NCI-H345 (cell line): ENCODE measurements at places on chromosomes 2 and 18.
A peak's percentile ranks its signal among the peaks of the same experiment; 100 is the strongest.

DNA sequence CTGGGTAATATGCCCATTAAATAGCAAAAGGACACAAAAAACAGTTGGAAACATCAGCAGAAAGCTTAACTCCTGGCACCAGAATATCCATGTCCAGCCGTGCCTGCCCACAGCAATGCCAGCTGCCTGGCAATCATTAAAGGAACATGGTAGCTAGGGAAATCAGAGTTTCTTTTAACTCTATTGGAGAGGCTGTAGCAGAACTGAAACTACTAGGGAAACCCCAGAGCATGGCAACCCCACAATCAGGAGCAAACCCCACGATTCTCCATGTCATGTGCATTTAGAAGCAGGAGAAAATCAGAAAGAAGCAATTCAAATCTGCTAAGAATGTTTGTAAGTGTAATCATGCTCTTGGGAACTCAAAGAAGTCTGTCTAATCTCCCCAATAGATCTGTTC, 409.0 kb upstream of the SMIM21 start:
- no peak for DNase-seq

DNA sequence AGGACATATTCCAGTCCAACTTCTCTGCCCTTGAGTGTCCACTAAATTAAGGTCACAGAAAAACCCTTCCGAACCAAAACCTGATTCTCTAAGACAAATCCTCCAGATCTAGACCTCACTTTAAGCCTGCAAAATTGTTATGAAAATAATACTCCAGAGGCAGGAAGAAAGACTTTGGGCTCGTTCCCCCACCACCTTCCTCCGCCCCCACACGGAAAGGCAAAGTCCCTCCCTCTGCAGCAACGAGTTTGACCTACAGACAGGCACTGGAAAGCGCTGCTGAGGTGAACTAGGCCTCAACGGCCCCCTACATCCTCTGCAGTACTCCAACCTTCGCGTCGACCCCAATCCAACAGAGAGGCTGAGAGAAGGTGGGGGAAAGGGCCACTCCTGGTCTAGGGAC, 808 bp downstream of the ATP5MC3 start:
- DNase-seq: peak; percentile 3

DNA sequence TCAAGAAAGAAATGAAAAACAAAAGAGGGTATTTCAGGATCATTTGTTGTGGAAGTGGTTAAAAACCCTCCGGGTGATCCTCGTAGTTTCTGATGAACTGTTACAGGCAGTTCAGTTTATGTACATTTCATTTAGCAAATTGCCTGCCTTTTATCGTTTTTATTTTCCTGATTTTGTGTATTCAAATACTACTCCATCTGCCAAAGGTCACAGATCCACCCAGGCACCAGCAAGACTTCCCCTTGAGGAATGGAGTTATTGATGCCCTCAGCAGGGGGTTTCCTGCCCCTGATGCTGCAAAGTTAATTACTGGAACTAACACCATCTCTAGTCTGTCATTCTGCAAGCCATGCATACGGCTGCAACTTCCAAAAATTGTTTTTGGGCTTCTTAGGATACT, 641.9 kb downstream of the SLC4A3 start:
- DNase-seq: peak; percentile 43

DNA sequence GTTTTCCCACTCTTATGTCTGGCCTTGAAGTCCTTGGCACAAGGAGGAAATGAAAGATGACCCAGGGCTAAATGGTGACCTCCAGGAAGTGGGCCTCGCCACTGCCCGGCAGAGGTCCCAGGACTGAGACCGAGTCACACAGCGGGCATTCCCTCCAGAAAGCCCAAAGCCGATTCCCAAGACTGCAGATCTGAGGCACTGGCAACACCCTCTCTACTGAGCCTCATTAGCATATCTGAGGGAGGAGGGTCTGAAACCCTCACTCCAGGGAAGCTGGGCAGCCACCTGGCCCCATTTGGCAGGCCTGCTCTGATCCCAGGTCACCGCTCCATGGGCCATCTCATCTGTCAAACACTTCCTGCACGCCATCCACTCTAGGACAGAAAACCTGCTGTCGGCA, 29.1 kb downstream of the FAM178B start:
- no peak for DNase-seq

GRCh38 chr2:219987830-219988229, 360.4 kb downstream of the SLC4A3 start:
- DNase-seq: no peak

DNA sequence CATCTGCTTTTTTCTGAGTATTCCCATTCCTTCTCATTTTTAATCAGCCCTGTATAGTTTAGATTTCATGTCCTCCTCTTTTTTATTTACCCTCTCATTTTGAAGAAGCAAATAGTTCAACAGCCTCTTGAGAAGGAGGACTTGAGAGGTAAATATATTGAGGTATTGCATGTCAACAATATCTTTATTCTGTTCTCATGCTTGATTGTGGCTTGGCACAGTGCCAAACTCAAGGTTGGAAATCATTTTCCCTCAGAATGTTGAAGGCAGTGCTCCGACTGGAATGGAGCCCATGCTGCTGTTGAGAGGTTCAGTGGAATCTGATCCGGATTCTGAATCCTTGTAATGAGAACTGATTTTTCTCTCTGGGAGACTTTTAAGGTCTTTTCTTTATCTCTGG, 31.0 kb upstream of the GALNT3 start:
- DNase-seq: peak; percentile 81

DNA sequence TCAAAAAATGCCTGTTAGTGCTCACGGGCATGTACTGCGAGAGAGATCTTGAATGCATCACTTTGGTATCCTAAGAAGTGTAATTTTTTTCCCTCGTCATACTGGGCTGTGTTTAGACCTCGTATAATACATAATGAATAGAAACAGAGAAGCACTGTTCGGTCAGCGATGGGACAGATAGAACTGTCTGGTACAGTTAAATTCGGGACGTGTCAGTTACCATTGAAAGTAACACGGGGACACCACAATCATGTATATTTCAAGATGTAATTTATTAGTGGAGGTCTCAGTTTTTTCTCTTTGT, 1.8 kb downstream of the PKP4 start:
- no peak for DNase-seq

DNA sequence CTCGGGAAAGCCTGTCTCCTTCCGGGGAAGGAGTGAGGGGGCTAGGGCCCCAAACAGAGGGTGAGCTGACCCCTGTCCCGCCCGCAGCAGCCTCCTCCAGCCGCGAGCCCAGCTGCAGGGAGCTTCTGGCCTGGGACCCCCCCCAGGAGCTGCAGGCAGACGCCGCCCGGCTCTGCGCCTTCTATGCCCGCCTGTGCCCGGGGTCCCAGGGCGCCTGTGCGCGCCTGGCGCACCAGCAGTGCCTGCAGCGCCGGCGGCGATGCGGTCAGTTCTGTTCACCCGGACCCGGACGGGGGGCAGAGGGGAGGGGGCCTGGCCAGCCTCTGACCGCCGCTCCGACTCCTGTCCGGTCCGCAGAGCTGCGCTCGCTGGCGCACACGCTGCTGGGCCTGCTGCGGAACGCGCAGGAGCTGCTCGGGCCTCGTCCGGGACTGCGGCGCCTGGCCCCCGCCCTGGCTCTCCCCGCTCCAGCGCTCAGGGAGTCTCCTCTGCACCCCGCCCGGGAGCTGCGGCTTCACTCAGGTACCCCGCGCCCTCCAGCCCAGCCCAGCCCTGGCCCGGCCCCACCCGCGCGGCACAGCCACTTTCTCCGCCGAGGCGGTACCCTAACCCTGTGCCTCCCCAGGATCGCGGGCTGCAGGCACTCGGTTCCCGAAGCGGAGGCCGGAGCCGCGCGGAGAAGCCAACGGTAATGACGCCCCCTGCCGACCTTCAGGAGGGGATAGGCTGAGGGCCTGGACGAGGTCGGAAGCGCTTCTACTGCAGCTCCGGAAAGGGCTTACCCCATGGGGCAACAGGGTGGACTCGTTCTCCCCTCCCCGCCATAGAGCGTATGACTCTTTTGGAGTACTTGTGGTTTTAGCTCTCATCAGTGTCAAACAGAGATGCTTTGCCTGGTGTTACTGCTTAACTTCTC, 2.0 kb upstream of the CHRND start:
- peak; percentile 26 for DNase-seq

GRCh38 chr2:215137741-215138340, 585 bp downstream of the ABCA12 start:
- DNase-seq: no peak

GRCh38 chr2:1837458-1837857, 93.1 kb upstream of the PXDN start:
- peak; percentile 86 for DNase-seq

DNA sequence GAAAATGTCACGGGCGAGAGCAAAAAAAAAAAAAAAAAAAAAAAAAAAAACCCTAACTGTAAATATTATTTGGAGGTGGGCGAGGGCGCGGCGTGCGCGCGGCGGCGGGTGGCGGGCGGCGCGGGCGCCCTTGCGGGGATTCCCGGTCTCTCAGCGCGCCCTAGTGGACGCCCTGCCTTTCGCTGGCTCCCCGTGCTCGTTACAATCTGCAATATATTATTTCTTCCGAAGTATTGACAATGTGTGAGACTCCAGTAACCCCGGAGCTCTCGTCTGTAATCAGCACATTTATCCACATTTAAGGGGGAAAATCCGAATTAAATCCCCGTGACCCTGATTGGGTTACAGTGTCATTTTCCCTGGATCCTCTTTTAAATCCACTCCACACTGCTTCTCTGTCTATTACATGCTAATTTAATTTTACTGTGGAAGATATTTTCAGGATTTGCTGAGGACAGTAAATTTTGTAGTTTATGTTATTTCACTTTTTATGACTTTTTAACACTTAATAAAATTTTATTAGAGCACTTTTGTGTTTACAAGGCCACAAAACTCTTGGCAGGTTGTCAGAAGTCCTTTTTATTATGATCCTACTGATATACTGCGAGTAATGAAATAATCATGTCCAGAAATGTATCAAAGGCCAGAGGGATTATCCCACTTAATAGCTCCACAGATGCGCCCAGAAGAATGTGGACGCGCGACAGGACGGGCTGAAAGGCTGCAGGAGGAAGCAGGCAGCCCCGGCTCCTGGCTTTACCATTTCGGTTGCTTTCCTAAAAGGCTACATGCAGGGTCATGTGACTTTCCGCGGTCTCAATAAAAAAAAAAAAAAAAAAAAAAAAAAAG, 369.1 kb downstream of the MTX2 start:
- DNase-seq: peak; percentile 79

DNA sequence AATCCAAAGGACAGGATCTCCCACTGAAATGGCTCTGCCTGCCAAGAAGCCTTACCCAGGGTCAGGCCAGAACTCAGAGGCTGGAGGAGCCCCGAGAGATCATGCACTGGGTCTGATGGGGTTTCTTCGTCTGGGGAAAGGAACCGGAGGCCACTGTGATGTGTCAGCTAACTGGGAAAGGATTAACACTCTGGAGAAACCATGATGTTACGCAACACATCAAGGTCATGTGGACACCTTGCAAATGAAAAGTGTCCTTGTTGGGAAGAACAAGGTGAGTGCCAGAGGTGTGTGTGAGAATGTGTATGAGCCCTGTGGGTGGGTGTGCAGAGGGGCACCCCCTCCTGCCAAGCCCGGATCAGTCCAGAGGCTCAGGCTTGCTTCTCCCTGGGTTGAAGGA, 86.9 kb downstream of the CRACDL start:
- DNase-seq: no peak

DNA sequence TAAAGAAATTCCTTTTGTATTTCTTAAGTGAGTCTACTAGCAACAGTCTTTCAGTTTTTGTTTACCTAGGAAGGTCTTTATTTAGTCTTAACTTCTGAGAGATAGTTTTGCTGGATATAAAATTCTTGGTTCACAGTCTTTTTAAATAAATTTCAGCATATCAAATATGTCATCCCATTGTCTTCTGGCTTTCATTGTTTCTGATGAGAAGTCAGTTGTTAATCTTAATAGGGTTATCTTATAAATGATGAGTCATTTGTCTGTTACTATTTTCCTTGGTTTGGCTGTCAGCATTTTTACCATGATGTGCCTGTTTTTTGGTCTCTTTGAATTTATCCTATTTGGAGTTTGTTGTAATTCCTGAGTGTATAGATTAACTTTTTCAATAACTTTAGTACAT, 129.3 kb downstream of the FAM210A start:
- no peak for DNase-seq

DNA sequence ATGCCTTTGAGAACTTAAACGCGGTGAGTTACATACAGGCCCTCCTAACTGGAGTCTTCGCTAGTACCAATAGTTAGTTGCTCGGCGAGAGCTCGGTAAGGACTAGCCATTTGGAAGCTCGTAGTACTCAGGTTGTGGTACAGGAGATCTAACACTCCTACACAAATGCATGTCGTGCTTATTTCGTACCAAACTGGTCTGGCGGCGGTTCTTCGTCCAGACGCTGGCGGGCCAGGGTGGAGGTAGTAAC, 346 bp upstream of the VRK2 start:
- DNase-seq: no peak

DNA sequence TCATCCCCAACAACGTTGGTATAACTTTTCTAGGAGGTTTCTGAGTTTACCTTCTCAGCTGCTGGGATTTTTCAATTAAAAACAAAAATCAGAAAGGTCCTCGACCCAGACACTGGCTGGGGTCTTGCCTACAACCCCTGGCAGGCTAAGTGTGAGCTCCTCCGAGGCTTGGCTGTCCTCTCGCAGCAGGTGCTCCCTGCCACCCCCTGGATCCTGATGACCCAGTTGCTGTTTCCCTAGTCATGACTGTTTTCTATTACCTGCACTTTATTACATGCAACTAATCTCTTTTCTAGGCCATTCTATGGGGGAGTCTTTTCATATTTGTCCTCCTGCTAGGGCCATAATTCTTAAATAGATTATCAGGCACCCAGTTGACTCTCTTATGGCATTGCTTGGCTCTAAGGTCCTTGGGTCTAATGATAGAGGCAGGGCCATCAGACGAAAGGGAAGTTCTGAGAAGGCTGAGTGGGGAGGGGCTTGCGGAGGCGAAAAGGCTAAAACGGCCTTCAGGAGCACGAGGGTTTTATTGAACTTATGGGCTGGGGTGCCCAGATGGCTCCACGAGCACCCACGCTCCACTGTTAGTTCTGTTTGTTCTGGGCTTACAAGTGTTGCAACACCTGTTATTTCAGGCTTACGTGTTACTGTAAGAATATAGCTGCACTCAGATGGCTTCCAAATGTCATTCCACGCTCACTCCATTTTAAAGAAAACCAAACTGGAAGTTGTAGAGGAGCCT, 166.0 kb downstream of the NCK2 start:
- peak; percentile 7 for DNase-seq

DNA sequence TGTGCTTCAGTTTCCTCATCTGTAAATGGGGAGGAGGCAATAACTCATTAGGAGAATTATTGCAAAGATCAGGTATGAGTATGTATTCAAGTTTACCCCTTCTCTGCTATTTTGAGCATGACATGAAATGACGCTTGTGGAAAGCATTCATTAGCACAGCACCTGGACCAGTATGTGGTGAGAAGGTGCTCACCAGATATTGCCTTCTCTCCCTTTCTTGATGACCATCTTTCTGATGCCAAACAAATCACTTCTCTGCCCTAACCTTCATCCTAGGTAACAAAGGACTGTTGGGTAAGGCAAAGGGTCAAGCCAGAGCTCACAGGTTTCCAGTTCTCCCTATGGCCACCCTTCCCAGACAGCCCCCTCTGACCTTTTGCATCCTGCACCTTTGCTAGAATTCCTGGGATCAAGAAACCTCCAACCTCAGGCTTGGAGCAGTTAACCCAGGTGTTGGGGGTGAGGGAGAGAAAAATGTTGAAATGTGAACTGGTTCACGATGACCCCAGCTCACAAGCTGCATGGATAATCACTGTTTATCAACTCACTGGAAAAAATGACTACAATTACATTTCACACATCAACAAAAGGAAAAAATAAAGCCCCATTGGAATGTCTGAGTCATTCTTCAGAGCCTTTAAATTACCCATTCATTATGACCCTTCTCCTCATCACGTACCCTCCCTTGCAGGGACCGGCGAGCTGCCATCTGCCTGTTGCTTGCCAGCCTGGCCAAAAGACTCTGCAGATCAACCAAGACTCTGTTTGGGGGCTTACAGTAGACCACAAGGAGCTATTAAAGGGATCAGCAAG, 41.6 kb downstream of the LBH start:
- no peak for DNase-seq

GRCh38 chr2:19050354-19050753, 308.1 kb downstream of the OSR1 start:
- DNase-seq: no peak
